Aorta (tissue), 5 donors: ENCODE measurements at places on chromosomes 12 and 14.

DNA sequence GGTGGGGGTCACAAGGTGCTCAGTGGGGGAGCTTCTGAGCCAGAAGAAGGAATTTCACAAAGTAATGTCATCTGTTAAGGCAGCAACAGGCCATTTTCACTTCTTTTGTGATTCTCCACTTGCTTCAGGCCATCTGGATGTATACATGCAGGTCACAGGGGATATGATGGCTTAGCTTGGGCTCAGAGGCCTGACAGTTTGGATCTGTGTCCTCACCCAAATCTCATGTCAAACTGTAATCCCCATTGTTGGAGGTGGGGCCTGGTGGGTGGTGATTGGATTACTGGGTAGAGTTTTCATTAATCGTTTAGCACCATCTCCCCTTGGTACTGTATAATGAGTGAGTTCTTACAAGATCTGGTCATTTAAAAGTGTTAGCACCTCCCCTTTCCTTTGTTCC lies 36.4 kb downstream of the TESPA1 start:
- no peaks in the 10 kb centered on the region for H3K27me3 ChIP-seq
- no peaks in the 10 kb centered on the region for H3K36me3 ChIP-seq
- H3K4me1 ChIP-seq, result no peaks in the 10 kb centered on the region
- no peak overlapping the region for H3K27ac ChIP-seq
- H3K4me3 ChIP-seq, result no peak overlapping the region

- H3K4me1 ChIP-seq, result no peaks in the 10 kb centered on the region
- no peak overlapping the region for H3K27ac ChIP-seq
- H3K27me3 ChIP-seq, result no peaks in the 10 kb centered on the region
- DNase-seq, result no peak
- H3K36me3 ChIP-seq, result no peaks in the 10 kb centered on the region
- no peak overlapping the region for H3K4me3 ChIP-seq
Observed at GRCh38 chr12:132286912-132287311, 42.5 kb downstream of the GALNT9 start.

GRCh38 chr12:14836336-14837210 lies 6.8 kb downstream of the ART4 start:
- H3K27me3 ChIP-seq, result no peaks in the 10 kb centered on the region
- peaks cover 3% of the 10 kb centered on the region for H3K4me1 ChIP-seq
- no peak overlapping the region for H3K4me3 ChIP-seq
- peak overlapping the region; percentile 36 for H3K27ac ChIP-seq
- no peaks in the 10 kb centered on the region for H3K36me3 ChIP-seq
- DNase-seq, result no peak

DNA sequence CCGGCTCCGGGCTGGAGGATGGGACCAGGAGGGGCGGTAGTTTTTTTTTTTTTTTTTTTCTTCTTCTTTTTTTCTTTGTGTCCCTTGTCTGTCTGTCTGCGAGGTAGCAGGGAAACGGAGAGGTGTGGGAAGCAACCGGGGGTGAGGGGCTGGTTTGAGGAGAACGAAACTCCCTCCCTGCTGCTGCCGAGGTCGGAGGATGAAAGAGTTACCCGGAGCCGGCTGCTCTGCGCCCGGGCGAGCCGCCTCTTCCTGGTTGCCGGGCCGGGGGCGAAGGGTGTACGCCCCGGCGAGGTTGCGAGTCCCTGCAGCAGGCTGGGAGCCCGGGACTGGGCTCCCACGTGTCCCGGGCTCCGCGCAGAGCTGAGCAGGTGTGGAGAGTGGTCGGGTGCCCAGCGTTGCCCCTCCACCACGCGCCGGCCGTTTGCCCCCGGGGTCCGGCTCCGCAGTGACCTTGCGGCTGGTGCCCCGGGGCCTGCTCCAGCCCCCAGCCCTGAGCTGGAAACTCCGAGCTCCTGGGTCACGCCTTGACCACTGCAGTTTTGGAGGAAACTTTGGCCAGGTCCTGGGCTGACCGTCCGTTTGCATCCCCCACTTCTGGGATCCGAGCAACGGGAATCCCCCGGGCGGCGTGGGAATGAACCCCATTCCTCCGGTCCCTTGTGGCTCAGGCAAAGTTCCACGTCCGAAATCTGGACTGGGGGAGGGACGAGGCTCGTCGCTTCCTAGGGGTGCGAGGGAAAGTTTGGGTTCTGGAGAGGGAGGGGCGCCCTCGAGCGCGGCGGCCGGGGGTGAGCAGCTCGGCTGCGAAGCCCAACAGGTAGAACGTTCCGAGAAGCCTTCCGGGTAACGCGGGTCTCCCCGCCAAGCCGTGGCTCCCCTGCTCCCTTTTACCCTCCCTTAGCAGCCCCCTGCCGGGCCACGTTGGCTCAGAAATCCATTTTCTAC lies 1.3 kb downstream of the CHST11 start:
- H3K4me3 ChIP-seq, result peak overlapping the region; percentile 66
- no peaks in the 10 kb centered on the region for H3K4me1 ChIP-seq
- H3K27me3 ChIP-seq, result no peaks in the 10 kb centered on the region
- H3K36me3 ChIP-seq, result no peaks in the 10 kb centered on the region
- H3K27ac ChIP-seq, result no peak overlapping the region

- H3K27ac ChIP-seq, result peak overlapping the region; percentile 43
- H3K36me3 ChIP-seq, result peaks cover 8% of the 10 kb centered on the region
- no peaks in the 10 kb centered on the region for H3K27me3 ChIP-seq
- peak overlapping the region; percentile 90 for H3K4me3 ChIP-seq
Observed at GRCh38 chr12:6605421-6606330, 1.5 kb downstream of the CHD4 start.

DNA sequence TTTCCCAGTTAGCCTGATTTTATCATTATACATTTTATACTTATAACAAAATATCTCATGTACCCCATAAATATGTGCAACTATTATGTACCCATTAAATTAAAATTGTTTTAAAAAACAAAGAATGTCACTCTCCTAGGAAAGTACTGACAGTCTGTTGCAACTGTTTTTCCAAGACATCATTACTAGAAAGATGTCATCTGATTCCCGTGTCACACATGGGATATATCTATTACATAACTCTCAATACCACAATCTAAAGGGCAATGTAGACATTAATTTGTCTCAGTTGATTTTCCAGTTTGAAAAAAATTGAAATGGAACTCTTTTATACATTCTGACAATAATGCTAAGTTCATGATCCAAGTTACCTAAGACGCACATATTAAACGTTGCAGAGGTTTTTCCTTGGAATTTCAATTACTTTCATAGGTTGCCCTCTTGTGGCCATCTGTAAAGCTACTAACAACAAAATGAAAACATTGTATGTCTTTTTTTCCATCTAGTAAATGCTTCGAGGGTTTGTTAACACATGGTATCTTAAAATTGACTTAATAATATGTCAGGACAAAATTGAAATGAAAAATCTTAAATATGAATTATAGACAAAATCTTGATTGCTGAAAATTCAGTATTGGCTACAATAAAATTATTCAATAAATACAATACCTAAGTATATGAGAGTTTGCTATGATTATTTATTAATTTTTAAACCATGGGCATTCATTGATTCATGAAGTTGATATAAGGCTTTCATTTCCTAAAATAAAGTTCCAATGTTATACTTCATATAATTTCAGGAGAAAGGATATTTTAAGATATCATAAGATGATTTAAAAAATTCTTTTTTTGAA lies 131.6 kb downstream of the PPFIA2 start:
- DNase-seq, result no peak
- no peaks in the 10 kb centered on the region for H3K36me3 ChIP-seq
- no peak overlapping the region for H3K4me3 ChIP-seq
- H3K27me3 ChIP-seq, result no peaks in the 10 kb centered on the region
- H3K27ac ChIP-seq, result no peak overlapping the region

DNA sequence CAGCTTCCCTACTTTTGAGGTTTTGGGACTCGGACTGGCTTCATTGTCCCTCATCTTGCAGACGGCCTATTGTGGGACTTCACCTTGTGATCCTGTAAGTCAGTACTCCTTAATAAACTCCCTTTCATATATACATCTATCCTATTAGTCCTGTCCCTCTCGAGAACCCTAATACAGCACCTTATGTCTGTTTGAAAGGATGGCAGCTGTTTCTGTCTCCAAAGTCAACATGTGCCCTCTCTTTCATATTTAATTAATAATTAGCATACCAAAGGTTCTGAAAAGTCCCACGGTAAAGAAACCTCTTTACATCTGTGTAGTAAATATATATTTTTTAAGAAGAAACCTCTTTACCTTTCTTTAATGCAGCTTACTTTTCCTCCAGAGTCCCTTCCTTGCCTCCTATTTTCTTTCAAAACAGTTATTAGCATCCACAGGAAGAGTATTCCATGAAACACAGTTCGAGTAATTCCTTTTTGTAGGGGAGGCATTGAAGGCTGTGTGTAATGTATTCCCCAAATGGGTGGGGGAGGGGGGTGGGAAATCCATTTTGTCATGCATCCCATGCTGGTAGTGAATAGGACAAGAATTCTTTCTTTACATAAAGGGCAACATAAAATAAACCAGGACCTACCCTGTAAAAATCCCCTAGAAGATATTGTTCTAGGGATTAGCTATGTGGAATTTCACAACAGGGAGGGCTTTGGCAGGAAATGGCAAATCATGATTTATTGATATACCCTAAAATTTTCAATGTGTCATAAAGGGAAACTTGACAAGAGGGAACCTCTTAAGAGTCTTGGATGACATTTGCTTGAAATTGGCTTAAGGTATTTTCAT lies 241.5 kb downstream of the SUDS3 start:
- H3K27me3 ChIP-seq, result no peaks in the 10 kb centered on the region
- H3K27ac ChIP-seq, result no peak overlapping the region
- no peak for DNase-seq
- H3K4me3 ChIP-seq, result no peak overlapping the region
- H3K36me3 ChIP-seq, result no peaks in the 10 kb centered on the region
- H3K4me1 ChIP-seq, result no peaks in the 10 kb centered on the region

- no peak overlapping the region for H3K4me3 ChIP-seq
- no peaks in the 10 kb centered on the region for H3K27me3 ChIP-seq
Observed at GRCh38 chr12:24814379-24815113, 134.4 kb downstream of the BCAT1 start.

DNA sequence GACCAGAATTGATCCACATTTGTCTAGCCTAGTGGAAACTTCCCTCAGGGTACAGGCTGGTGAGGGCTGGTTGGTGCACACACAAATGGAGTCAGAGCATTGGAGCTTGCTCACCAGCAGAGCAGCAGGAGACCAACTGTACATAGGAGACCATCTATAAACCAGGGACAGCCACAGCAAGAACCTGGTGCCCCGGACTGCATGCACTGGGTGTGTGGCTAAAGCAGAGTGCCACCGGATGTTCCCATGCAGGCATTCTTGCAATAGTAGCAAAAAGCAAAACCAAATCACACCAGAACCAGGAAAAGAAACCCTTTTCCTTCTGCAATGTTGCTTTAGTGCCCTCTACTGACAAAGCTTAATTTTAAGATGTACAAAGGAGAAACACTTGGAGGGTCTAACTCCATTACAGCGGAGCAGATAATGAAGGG lies 136.4 kb downstream of the MDGA2 start:
- no peak for DNase-seq
- no peak overlapping the region for H3K27ac ChIP-seq
- H3K27me3 ChIP-seq, result no peaks in the 10 kb centered on the region
- no peaks in the 10 kb centered on the region for H3K4me1 ChIP-seq
- H3K36me3 ChIP-seq, result no peaks in the 10 kb centered on the region
- H3K4me3 ChIP-seq, result no peak overlapping the region

DNA sequence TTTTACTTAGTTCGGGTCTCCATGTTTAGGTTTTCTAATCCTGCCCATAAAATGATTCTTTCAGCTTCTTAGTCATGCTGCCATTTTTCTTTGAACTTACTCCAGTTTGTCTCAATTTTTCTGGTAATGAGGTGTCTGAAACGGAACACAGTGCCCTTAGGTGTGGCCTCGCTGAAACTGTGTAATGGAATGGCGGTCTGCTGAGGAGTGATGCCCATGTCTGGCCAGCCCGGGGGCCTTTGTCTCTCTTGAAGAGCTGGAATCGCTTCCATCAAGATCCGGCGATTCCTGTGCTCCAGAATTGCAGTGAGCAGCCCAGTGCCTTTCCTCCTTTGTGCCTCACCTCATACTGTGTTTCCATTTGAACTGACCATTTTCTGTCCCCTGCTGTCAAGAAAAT lies 112.5 kb downstream of the FBXL14 start:
- H3K27ac ChIP-seq, result no peak overlapping the region
- no peak overlapping the region for H3K4me3 ChIP-seq
- H3K4me1 ChIP-seq, result peaks cover 3% of the 10 kb centered on the region
- no peak for DNase-seq
- H3K36me3 ChIP-seq, result no peaks in the 10 kb centered on the region

- DNase-seq, result no peak
- no peak overlapping the region for H3K4me3 ChIP-seq
- H3K27me3 ChIP-seq, result peaks cover 3% of the 10 kb centered on the region
Observed at GRCh38 chr12:107337346-107338095, 244.2 kb upstream of the CRY1 start.

DNA sequence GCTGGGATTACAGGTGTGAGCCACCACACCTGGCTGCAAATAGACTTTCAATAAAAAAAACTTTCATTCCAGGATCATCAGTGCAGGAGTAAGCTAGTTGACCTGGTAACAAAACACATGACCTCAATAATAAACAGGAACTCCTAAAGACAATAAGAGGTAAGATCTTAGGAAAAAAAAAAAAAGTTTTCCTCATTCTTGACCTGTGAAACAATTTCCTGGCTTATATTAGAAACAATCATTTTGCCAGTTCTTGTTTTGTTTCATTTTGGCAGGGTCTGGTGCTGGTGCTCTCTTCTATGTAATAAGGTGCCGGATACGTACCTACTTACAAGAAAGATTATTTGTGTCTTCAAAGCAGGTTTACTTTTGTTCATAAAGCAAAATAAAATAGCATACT lies 90.6 kb upstream of the AMN1 start:
- H3K36me3 ChIP-seq, result no peaks in the 10 kb centered on the region
- no peak overlapping the region for H3K4me3 ChIP-seq
- no peaks in the 10 kb centered on the region for H3K4me1 ChIP-seq
- no peak overlapping the region for H3K27ac ChIP-seq
- DNase-seq, result no peak

GRCh38 chr12:127077262-127078045 lies 1189.5 kb upstream of the TMEM132C start:
- H3K27me3 ChIP-seq, result no peaks in the 10 kb centered on the region
- no peak overlapping the region for H3K4me3 ChIP-seq
- DNase-seq, result no peak
- H3K36me3 ChIP-seq, result no peaks in the 10 kb centered on the region
- H3K4me1 ChIP-seq, result no peaks in the 10 kb centered on the region

- DNase-seq, result no peak
- no peaks in the 10 kb centered on the region for H3K4me1 ChIP-seq
- no peak overlapping the region for H3K4me3 ChIP-seq
- H3K36me3 ChIP-seq, result no peaks in the 10 kb centered on the region
- no peaks in the 10 kb centered on the region for H3K27me3 ChIP-seq
- no peak overlapping the region for H3K27ac ChIP-seq
Observed at GRCh38 chr14:81133400-81133799, 87.4 kb downstream of the GTF2A1 start.

DNA sequence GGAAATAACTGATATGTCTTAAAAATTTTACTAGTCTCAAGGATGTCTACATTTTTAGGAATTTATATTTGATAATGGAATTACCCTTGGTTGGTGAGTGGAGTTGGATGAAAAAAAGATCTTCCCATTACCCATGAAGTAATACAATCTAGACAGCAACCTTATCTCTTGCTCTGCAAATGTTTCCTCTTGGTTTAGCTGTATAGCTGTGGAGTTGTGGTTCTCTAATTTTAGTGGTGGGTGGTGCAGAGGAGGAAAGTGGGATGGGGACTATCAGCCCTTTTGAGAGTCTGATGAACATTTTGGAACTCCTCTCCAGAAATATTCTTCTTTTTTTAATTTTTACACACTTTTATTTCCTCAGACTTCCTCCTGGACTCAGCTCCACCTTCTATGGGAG lies 17.1 kb downstream of the SPX start:
- no peaks in the 10 kb centered on the region for H3K27me3 ChIP-seq
- no peaks in the 10 kb centered on the region for H3K36me3 ChIP-seq
- no peaks in the 10 kb centered on the region for H3K4me1 ChIP-seq
- no peak overlapping the region for H3K27ac ChIP-seq
- H3K4me3 ChIP-seq, result no peak overlapping the region

GRCh38 chr12:10559244-10559643 lies 53.6 kb downstream of the EIF2S3B start:
- H3K4me3 ChIP-seq, result no peak overlapping the region
- no peaks in the 10 kb centered on the region for H3K4me1 ChIP-seq
- H3K27me3 ChIP-seq, result no peaks in the 10 kb centered on the region
- no peaks in the 10 kb centered on the region for H3K36me3 ChIP-seq
